Activated T-helper 1 cell treated with anti-CD3 and anti-CD28 coated beads, Interleukin-12 subunit alpha, Interleukin-12 subunit beta, Interleukin-2, Interleukin-4 antibody, amounts not matched to agents 30 ng/mL and 10 ng/mL and 1 ng/mL, durations not matched to agents 14 hours and 24 hours and 36 hours (primary cell): ENCODE measurements at places on chromosomes 12 and 14.

- no peak for DNase-seq
These were observed 118.8 kb downstream of the SCARB1 start for GRCh38 chr12:124744659-124745464.

GRCh38 chr12:79897617-79898016, 37.3 kb downstream of the PPP1R12A start:
- DNase-seq, result no peak

GRCh38 chr14:97575677-97576076, 778.5 kb downstream of the VRK1 start:
- no peak for DNase-seq

DNA sequence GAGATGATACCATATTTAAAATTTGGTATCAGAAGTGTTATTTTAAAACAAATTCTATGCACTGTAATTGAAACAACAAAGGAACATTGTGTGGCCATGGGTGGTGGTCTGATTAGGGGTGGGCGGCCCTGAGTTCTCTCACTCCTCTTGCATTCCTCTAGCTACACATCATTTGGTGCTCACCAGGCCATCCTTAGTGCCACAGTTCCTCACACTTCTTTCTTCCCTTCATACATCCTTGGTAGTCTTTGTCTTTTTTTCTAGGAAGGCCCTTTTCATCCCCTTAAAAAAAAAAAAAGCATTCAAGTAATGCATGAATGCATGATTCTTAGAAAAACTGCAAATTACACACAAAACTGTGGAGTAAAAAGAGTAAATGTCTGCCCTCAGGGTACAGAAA, 2.4 kb upstream of the MANSC4 start:
- DNase-seq, result no peak

DNA sequence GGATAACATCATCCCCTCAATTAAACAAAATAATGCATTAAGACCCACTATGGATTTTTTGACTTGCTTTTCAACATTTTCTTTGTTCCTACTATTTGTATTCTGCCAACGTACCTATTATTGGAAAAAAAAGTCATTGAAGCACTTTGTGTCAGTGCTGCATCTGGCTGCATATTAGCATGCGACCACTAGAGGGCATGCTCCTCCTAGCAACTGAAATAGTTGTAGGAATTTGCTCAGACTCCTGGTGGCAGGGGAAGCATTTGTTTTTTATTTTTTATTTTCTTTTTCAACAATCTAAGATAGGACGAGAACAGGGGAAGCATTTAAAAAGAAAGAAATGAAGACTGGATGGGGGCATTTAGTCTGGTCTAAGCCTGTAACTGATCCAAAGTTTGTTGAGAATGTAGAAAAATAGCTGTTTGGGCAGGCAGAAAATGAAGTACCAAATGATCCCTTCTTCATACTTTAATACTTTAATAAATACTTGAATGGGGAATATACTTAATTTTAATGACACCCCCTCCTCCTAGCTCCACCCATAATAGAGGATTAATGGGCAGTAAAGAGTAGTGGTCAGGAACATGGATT, 14.5 kb upstream of the CLEC4A start:
- DNase-seq, result peak; percentile 55

- no peak for DNase-seq
These were observed 143.5 kb downstream of the SCARB1 start for GRCh38 chr12:124720004-124720680.

DNA sequence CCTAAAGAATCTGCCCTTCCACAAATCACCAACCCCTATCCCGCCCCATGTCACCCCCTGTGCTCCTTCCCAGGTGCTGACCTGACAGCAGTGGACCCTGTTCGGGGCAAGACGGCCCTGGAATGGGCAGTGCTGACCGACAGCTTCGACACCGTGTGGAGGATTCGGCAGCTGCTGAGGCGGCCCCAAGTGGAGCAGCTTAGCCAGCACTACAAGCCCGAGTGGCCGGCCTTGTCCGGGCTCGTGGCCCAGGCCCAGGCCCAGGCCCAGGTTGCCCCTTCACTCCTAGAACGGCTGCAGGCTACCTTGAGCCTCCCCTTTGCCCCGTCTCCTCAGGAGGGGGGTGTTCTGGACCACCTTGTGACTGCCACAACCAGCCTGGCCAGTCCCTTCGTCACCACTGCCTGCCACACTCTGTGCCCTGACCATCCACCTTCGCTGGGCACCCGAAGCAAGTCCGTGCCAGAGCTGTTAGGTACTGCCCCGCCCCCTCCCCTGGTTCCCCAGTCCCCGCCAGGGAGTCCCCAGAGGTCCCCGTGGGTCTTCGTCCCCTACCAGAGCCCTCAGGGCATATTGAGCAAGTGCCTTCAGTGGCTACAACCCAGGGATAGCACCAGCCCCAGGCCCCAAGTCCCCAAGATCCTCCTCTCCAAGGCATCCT, 2.7 kb downstream of the ANKRD33 start:
- DNase-seq, result no peak

- no peak for DNase-seq
These were observed 10.8 kb downstream of the CLEC1A start for GRCh38 chr12:10088031-10088430.

- DNase-seq, result no peak
These were observed 48.8 kb downstream of the DDX11 start for GRCh38 chr12:31122481-31122880.

DNA sequence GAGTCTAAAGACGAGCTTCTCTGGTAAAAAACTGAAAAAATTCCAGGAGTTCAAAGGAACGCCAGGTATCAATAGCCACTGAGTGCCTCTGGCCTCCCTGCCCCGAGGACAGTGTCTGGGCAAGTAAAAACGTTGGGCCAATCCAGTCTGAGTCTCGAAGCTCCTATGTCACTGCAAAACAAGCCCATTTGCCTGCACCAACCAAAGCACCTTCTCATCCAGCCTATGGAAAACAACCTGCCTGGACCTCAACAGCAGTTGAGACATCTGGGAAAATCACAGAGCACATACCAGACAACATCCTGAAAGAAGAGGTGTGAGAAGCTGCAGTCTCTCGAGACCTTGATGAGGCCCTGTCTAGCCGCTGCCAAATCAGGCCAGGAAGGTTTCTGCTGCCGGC, 56.6 kb downstream of the RNF34 start:
- no peak for DNase-seq

DNA sequence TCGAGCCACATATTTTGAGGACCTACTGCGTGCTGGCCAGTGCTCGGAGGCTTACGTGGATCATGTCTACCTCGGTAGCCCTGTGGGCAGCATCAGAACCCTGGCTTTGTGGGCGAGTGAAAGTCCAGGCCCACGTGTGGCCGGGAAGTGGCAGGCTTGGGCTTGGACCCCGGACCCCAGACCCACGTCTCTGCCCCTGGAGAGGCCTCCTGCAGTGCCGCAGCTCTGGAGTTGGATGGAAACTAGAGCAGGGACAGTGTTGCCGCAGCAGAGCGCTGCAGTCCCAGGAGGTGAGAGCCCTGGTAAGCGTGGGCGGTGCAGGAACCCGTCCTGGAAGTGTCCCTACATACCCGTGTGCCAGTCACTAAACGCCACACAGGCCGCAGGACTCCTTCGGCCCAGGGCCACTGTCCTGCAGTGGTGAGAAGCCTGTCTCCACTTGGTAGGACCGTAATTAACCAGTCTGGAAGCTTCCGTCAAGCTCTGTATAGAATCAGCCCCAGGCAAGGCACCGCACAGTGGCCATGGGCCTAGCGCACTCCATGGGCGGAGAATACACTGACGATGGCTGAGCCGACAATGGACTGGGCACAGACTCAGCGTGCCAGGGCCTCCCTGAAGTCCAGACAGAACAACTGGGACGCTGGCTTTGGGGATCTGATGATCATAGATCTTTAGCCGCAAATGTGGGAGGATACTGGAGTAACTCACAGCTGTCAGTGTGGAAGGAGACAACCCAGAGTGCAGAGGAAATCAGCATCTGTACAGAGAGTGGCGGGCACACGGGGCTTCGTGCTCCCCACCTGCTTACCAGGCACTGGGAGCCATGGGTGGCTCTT, 219.5 kb downstream of the KIF26A start:
- no peak for DNase-seq

DNA sequence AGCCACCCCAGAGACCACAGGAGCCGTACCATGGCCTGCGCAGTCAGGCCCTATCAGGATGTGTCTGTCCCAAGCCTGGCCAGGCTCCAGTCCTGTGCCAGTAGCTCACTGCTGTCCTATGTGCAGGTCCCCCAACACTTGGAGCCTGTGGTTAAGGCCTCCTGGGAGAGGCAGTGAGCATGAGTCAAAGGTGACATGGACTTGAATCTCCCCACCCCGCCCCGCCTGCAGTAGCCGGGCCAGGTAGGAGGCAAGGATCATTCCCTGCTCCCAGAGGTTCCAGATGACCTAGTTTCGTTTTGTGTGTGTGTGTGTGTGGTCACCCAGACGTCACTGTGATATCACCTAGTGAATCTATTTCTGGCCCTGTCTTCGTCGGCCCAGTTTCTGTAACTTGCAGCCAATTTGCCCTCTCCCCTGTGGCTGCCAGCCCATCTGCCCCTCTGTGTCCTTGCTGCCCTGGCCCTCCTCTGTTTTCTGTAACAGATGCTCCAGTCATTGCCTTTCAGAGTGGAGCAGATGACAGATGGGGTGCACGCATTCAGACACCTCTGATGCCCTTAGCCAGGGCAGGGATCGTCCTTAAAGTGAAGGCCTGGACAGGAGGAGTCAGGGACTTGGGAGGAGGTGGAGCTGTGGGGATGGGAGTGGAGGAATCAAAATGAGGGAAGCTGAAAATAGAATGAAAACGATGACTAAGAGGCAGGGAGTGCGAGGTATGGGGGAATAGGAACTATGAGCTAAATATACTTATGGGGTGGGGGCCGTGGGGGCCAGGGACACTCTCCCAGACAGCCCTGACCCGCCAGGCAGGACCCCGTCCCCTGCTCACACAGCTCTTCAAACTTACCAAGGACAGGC, 37.4 kb downstream of the SLC6A12 start:
- DNase-seq, result no peak

- no peak for DNase-seq
These were observed 13.1 kb downstream of the NAA30 start for GRCh38 chr14:57403521-57403864.

- no peak for DNase-seq
These were observed 91.5 kb downstream of the APAF1 start for GRCh38 chr12:98736352-98737321.

DNA sequence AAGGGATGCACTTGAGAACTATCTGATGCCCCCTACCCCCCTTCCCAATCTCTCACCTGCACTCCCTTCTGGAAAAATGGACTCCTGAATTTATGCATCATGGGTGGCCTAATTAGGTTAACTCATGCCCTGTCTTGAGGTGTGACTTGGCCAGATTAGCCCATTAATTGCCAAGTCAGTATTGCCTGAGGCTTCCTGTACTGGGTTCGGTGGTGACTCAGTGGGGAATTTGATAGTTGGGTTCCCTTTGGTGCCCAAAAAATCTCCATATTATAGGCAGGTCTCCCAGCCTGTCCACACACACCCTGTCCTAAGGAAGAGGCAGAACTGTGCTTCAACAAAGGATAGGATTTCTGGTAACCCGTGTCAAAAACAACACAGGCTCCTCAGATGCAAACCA, 146.1 kb downstream of the CHST11 start:
- DNase-seq, result no peak

DNA sequence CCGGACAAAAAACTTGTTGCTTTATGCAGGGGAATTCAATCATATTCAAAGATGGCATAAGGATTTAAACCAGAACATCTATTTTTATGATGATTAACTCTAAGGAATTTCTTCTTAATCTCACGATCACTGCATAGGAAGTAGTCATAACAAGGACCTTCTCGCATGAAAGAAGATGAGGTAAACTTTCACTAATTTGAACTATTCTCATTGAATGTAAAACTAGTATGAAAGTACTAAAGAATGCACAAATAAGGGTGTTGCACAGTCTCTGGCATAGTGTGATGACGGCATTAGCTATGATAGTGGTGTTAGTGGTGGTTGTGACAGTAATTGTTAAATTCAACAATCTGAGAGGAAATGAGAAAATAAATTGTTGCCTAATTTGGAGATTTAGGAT, 280.0 kb downstream of the SLC6A15 start:
- DNase-seq, result no peak

GRCh38 chr12:5123921-5124320, 80.2 kb downstream of the KCNA5 start:
- DNase-seq, result no peak

DNA sequence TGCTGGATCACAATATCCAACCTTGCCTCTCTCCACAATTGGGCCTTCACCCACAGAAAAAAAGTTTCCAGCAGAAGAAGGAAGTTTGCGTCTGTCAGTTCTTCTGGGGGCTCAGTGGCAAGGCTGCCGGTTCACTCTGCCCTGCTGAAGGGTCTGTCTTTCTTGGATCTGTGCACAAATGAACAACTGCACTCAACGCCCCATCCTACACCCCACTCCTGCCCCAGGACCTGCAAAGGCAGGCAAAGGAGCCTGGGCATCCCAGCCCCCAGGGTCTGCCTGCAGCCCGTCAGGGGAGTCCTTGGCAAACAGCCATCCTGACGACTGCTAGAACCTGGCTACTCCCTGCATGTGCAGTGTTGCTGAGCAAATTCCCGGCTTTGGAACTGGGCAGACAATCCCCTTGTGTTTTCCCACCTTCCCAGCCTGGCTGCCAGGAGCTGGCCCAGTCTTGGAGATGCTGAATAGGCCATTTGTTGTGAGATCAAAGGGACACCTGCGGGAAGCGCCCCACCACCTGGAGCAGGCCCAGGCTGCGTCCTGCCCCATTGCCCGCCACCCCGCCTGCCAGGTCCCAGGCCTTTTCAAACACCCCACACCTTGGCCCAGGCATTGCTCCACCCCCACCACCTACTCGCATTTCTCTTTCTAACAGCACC, 311.9 kb downstream of the BCL11B start:
- no peak for DNase-seq

DNA sequence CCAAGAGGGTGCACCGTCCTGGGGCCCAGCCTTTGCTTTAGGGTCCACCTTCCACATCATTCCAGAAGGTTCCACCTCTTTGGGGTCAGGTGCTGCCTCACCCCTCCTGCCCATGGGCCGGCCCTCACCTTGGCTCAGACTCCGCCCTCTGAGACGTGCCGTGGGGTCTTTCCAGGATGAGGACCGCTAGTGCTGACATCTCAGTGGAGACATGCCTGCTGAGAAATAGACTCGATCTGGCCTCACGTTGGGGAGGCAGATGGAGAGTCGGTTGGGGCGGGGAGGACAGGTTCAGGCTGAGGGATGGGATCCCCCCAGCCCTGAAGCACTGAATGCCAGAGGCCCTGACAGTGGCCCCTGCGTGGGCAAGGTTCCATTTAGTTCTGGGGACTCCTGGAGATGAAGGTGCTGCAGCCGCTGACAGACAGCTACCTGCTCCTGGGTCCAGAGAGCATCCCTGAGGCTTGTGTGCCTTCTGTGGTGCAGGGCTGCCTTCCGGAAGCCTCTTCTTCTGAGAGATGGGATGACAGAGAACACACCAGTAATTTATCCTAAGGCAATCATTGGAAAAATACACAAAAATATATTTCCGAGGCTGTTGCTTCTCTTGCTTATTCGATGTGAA, 185.3 kb downstream of the KIF26A start:
- no peak for DNase-seq

GRCh38 chr12:48198672-48198971, 4.5 kb downstream of the OR10AD1 start:
- DNase-seq, result no peak

- no peak for DNase-seq
These were observed 126.5 kb upstream of the MYL2 start for GRCh38 chr12:111046896-111047295.
